Neural progenitor cell (in vitro differentiated cells): ENCODE measurements at places on chromosomes 4 and X. TPM values are rescaled to one million over a fixed set of nuclear protein-coding genes. Genes with fewer than 3 reads are reported as not detected.
A peak's percentile ranks its signal among the peaks of the same experiment; 100 is the strongest.

- no peak for DNase-seq
Measured at GRCh38 chr4:28675582-28675981, 1814.9 kb downstream of the STIM2 start.

DNA sequence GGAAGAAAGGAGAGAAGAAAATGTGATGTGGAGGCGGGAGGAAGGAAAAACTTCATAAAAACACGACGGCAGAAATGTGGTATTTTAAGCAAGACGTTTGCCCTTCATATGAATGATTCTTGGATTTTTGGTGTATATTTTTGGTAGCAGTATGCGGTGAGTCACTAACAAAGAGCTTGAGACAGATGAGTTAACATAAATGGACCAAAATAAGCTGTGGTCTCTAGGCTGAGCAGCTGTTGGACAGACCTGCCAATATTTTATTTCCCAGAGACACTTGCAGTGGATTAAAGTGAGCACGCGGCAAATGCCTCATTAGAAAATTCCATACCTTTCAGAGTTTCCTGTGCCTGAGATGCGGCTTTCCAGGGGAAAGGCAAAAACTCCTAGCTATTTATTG is 43.1 kb upstream of the RPS6KA3 start:
- no peak for DNase-seq

Gene MAGEA11
- total RNA-seq, result not detected in 2 replicates

- no peak for DNase-seq
Measured at GRCh38 chr4:143355540-143356217, 19.0 kb downstream of the GAB1 start.

GRCh38 chr4:57070461-57070860 is 39.7 kb downstream of the IGFBP7 start:
- DNase-seq, result no peak

Gene NLRP2B
- total RNA-seq, result not detected in 2 replicates

- peak; percentile 88 for DNase-seq
Measured at GRCh38 chr4:183261953-183262775, 57.9 kb downstream of the CLDN22 start.

GRCh38 chr4:123018396-123018775 is 96.0 kb upstream of the NUDT6 start:
- no peak for DNase-seq

GRCh38 chr4:67702166-67702565 is 1.2 kb upstream of the UBA6 start:
- DNase-seq, result no peak

Gene IGSF1
- total RNA-seq, result 9.6 and 9.9 TPM in 2 replicates

Gene BMPR1B
- total RNA-seq, result 1.4 and 2.7 TPM in 2 replicates

DNA sequence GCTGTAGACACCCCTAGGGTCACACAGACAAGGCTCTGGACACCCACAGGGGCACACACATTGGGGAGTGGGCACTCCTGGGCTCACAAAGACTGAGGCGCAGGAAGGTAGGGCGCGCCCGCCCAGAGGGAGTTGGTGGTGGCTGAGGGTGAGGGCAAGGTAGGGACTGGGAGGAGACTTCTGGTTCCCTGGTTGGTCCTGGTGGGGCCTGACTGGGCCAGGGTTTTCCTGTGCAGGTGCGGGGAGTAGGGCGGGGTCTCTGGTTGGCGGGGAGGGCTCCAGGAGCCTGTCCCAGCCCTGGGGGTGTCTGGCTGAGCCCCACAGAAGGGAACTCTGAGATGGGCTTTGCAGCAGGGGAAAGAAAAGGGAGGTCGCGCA is 6.7 kb upstream of the WAS start:
- no peak for DNase-seq

DNA sequence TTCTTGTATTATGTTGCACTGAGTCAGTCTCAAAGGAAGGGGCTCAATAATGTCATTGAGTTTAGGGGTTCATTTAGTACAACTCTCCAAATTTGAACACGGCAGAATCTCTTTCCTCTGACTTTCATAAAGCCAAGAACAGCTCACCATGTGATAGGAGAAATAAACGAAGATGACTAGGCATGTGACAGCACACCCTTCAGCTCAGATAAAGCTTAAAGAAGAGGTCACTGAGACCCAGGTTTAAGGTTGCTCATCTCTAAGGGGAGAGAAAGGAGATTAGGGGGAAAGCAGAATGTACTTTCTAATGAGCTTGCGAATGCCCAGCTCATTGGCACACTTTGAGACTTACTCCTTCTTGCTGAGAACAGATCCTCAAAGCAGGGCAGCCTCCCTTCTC is 89.0 kb downstream of the PLAC1 start:
- no peak for DNase-seq

DNA sequence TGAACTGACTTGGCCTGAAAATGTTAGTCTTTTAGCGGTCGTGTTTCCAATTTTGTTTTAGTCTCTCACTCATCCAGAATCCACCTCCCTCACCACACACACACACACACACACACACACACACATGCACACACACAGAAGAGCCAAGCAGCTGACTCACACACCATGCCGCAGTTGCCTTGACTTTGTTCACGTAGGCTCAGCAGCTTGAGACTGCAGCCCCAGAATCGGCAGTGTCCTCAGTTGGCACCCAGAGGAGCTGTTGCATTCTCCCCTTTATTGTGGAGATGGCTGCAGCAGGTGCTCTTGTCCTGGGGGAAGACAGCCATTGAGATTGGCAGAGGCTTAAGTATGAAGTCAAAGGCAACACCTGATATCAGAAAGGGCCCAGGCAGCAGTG is 20.9 kb upstream of the XPNPEP2 start:
- DNase-seq, result no peak

DNA sequence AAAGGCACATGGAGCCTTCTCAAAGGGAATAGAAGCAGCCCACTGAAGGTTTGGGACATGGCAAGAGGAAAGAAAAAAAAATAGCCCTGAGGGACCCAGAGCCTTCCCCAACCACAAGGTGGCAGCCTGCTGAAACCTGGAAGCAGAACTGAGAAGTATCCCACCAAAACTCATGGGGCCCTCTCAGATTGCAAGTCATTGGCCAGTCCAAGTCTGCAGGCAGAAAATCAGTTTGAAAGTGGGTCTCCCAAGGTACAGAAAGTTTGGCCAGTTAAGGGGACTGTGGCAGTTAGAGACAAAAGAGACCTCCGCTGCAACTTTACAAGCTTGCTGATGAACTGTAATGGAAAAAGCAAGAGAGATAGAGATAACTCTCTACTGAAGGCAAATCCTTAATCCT is 155.8 kb downstream of the ANTXR2 start:
- DNase-seq, result peak; percentile 66

GRCh38 chr4:8079916-8080753 is 78.5 kb downstream of the ABLIM2 start:
- peak; percentile 27 for DNase-seq

Gene VEGFC
- 1.3 and 1.6 TPM in 2 replicates for total RNA-seq

Gene FAM47A
- total RNA-seq, result not detected in 2 replicates

Gene GAGE12J
- total RNA-seq, result not detected in 2 replicates

Gene TLR1
- total RNA-seq, result 0.03 TPM in 1 of 2 replicates, not detected in the other

- DNase-seq, result no peak
Measured at GRCh38 chrX:23381099-23382087, 46.7 kb downstream of the PTCHD1 start.

Gene DMRTC1
- total RNA-seq, result not detected in 2 replicates

Gene RWDD4
- 28.4 and 47.1 TPM in 2 replicates for total RNA-seq

DNA sequence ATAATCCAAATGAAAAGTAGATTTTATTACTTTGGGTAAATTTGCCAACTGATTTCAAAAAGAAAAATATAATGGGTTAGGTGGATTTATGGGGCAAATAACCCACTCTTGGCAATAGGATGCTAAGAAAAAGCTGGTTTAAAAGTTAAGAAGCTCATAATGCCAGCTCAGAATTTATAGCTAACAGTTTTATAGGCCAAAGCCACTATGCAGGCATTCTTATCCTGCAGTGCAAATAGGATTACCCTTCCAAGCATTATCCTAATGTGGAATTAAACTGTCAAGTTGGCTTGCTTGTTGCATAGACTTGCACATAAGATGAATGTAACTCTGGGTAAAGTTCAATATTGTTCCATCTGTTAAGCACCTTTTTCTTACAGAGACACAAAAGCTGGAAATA is 703.0 kb downstream of the PCDH18 start:
- DNase-seq, result no peak

- no peak for DNase-seq
Measured at GRCh38 chr4:38107818-38108217, 147.6 kb downstream of the PTTG2 start.

Gene ZNF157
- total RNA-seq, result 0.47 and 1.4 TPM in 2 replicates

- no peak for DNase-seq
Measured at GRCh38 chr4:125517831-125518230, 203.1 kb downstream of the FAT4 start.

GRCh38 chr4:152536545-152537182 is 772 bp upstream of the FBXW7 start:
- DNase-seq, result peak; percentile 56

- no peak for DNase-seq
Measured at GRCh38 chr4:101711590-101712260, 78.8 kb upstream of the BANK1 start.

Gene XK
- total RNA-seq, result 1.0 and 1.3 TPM in 2 replicates

Gene ABCG2
- total RNA-seq, result 0.62 and 2.4 TPM in 2 replicates

DNA sequence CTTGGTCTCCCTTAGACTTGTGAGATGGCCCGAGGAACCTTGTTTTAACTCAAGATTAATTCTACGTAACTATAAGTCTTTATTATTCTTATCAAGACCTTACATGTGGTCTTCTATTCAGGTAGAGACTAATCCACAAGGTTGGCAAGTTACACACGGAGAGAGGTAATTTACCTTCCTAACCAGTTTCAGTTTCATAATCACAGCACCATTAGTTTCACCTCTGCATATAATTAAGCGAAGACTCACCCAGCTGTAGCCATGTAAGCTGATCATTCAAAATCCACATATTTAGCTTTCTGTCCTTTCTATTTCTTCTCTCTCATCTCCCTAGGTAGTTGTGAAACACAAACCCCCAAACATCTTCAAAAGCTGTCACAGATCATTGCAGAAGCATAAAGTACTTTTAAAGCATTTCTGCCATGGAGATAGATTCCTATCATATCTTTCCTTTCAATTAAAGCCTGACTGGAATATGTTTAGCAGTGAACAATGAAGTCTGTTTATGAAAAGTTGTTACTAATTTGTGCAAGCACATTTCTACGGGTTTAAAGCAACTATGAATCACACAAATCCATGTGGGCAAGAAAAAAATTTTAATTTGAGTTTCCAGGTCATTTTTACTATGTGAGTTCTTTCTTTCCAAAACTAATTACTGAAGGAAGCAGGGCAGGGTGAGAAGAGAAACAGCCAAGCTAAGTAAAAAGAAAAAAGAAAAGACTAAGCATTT is 78.5 kb downstream of the BTC start:
- DNase-seq, result no peak

Gene CABS1
- total RNA-seq, result 0.09 and 0.26 TPM in 2 replicates

- DNase-seq, result peak; percentile 55
Measured at GRCh38 chrX:25968920-25969319, 169.2 kb upstream of the MAGEB18 start.

Gene VEGFD
- total RNA-seq, result 0.46 TPM in 1 of 2 replicates, not detected in the other

DNA sequence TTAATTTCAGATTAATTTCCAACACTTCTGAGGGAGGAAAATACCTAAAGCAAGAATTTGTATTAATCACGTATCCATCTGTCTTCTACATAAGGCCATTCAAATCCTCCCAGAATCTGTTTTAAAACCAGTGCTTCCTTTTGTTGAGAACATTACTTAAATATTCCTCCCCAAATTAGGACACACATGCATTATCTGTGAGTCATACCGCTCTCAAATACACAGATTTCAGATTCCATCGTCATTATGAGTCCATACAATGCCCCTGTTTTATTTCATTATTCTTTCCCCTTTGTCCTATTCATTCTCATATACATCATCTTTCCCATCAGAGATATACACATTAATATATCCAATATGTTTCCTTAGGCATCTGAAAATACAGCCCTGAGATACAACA is 57.3 kb upstream of the PRSS12 start:
- no peak for DNase-seq

GRCh38 chr4:97367878-97368277 is 775.4 kb downstream of the STPG2 start:
- no peak for DNase-seq

DNA sequence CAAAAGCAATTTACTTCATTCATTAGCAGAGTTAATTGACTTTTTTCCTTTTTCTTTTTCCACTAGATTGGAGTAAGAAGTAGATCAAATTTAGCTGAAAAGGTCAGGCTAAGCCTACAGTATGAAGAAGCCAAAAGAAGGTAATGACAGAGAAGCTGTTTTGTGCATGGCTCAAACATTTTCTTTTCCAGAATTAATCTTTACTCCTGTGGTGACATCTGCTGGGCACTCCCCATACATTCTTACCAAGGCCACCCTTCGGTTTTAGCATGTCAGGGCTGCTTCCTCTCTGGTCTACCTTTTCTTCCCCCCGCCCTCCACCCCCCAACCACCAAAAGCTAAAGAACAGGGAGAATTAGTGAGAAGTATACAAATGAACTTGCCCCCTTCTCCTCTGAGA is 70.2 kb downstream of the CLDN22 start:
- DNase-seq, result peak; percentile 52

Gene KLB
- total RNA-seq, result not detected in 2 replicates

DNA sequence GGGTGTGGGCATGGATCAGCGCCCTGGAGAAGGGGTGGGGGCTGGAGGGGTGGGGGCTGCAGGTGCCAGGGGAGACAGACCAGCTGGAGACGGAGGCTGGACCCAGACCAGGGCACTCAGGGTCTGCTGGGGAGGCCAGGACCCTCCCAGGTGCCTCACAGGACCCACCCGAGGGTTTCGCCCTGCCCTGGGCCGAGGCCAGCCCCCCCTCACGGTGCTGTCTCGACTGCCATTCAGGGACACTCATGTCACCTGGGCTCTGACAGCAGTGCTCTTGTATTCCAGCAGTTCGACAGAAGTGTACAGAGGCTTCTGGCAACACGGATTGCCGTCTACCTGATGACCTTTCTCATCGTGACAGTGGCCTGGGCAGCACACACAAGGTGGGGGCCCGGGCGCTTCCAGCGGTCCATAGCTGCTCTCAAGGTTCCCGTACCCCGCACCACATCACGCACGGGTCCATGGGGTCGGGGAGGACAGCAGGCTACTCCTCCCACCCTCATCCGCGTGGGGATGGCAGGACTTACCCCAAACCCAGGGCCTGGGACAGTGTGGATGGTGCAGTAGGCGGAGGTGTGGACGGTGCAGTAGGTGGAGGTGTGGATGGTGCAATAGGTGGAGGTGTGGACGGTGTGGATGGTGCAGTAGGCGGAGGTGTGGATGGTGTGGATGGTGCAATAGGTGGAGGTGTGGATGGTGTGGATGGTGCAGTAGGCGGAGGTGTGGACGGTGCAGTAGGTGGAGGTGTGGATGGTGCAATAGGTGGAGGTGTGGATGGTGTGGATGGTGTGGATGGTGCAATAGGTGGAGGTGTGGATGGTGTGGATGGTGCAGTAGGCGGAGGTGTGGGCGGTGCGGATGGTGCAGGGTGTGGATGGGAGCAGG is 18.1 kb downstream of the TMEM175 start:
- no peak for DNase-seq

Gene NXF2
- total RNA-seq, result 0.12 and 0.22 TPM in 2 replicates

GRCh38 chr4:80188801-80189458 is 8.4 kb upstream of the PRDM8 start:
- no peak for DNase-seq

GRCh38 chr4:126532527-126532926 is 1100.2 kb upstream of the INTU start:
- DNase-seq, result peak; percentile 18

Gene MID2
- total RNA-seq, result 1.2 and 3.8 TPM in 2 replicates

Gene ATP8A1
- 27.6 and 46.1 TPM in 2 replicates for total RNA-seq
